ENCODE measurements at places on chromosomes 16 and 17.

DNA sequence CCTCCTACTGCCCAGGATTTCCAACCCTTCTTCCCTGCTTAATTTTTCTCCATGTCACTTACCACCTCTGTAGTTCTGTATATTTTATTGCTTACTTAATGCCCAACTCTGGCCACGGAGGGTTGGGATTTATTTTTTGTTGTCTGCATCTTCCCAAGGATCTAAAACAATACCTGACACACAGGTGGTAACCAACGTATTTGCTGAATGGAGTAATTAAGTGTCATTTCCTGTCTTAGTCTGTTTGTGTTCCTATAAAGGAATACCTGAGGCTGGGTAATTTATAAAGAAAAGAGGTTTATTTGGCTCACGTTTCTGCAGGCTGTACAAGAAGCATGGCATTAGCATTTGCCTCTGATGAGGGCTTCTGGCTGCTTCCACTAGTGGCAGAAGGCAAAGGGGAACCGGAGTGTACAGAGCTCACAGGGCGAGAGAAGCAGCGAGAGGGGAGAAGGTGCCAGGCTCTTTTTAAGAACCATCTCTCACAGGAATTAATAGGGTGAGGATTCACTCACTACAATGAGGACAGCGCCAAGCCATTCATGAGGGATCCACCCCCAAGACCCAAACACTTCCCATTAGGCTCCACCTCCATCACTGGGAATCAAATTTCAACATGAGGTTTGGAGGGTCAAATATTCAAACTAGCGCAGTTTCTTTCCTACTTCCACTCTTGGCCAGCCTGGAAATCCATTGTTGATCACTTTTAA, 44.8 kb downstream of the ERN1 start:
- DNase-seq, result no peak

DNA sequence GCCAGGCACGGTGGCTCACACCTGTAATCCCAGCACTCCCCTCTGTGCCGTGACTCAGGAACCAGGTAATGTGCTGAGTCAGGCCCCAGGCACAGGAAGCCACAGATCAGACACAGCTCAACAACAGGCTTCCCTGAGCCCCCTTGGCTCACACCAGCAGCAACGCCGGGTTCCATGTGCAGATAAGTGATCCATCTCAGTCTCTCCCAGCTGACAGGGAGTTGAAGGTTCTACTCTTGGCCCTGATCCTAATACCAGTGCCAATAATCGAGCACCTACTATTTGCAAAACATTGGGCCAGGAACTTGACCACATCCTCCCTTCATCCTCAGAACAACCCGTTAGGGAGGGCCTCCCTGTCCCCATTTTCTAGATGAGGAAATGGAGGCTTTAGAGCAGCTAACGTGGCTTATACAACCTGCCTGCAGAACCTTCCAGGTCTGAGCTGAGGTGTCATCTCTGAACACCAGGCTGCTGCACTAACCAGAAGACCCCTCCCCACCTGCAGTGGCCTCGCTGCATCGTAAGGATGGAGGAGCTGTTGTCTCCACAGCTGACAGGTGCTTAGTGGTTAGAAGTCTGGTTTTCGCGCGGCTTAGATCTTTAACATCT, 64.8 kb upstream of the AMZ2 start:
- DNase-seq, result peak; percentile 71

GRCh38 chr17:20156196-20157000, 147.2 kb downstream of the SPECC1 start:
- DNase-seq, result no peak

- peak; percentile 46 for DNase-seq
Measured at GRCh38 chr17:80970044-80970761, 21.4 kb upstream of the CHMP6 start.

- DNase-seq, result no peak
Measured at GRCh38 chr17:77873500-77874302, 84.8 kb upstream of the TNRC6C start.

DNA sequence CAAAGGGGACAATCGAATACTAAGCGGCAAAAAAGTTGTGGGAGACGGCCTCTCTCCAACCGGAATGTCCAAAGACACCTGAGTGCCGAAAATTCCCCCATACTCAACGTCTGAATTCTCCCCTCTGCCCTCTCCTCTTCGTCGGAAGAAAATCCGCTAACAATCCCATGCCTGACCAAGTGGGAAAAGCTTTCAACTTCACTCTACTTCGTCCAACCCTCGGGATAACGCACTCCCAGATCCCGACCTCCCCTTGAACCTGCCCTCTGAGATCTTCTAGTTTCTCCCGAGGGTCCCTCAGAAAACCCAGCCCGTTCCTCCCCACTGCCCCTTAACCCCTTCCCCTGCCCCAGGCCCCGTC, 961 bp downstream of the AMFR start:
- no peak for DNase-seq

DNA sequence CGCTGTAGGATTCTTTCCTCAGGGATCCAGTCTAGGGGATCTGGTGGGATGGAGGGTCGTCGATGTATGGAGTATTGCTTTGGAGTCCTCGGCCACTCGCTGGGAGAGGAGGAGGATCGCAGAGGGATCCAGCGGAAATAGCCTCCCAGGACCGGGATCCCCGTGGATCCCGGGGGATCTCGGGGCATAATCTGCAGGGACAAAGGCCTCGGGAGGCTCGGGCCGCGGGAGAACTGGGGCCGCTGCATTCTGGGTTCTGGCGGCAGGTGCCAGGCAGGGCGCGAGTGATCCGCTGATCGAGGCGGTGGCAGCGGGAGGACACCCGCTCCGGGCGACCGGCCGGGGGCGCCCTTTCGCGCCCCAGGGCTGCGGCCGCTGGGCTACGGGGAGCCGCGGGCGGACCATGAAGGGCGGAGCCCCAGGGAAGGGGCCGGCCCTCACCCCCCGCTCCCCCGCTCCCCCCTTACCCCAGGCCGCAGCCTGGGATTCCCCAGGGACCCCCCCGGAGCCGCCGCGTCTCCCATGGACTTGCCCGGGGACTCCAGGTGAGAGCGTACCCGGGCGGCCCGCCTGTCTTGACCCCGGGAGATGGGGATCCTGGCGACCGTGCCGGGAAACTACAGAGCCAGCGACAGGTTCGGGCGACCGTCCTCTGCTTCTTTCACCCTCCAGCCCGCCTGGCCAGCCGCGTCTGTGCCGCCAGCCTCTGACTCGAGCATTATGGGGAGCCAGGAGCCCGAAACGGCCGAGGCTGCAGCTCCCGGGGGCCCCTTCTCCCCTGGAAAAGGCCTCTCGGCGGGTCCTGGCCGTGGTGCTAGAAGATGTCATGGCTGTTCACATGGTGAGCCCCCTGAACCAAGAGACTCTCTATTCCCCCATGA, 604 bp downstream of the PRR14 start:
- DNase-seq, result peak; percentile 75

GRCh38 chr17:70059071-70059470, 16.0 kb upstream of the KCNJ16 start:
- no peak for DNase-seq

DNA sequence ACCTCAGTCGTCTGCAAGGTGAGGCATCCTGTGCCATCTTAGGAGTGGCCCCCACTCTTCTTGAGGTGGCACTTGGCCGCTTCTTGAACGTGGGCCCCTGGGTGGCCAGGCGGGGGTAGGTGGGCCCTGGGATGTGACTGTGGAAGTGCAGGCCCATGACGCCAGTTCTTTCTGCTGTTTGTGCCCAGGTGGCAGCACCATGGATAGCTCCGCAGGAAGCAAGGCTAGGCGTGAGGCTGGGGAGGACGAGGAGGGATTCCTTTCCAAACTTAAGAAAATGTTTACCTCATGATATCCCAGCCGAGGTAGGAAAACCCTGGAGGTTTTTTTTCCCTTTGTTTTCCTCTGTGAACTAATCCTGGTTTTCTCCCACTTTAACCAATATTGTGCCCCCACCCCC, 19.8 kb downstream of the NMRAL1 start:
- DNase-seq, result no peak

- no peak for DNase-seq
Measured at GRCh38 chr17:34399725-34400124, 36.7 kb upstream of the CCL1 start.

DNA sequence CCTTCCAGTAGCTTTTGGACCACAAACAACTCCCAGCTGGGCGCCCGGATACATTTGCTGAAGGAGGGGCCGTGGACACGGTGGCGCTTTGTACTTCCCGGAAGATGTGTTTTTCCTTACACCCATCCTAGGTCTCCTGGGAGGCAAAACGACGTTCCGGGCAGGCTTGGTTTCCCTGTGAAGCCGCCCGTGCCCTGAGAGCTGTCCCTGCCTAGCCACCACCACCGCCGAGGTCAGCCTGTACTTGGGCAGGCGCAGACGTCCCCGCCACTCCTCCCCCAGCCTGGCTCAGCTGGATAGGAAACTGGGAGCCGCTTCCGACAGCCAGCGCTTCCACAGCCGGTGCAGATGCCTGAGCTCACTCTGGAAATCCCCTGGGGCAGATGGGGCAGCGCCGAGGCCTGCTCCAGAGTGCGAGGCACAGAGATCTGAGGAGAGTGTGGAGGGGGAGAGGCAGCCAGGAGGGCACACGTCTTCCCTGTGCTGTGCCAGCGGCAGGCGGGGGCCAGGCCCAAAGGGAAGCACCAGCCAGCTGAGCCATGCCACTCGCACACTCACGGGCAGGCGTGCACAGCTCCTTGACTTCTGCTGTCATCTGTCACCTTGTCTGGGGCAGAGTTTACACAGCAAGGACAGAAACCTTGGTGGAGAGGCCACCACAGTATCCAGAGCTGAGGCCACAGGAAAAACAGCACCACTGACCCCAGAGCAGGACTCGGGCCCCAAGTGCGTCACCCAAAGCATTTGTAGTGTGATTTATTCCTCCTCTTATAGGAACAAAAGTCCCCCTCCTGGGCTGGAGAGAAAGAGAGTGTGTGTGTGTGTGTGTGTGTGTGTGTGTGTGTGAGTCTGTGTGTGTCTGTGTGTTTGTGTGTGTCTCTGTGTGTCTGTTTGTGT, 3.0 kb downstream of the RHBDF2 start:
- no peak for DNase-seq

DNA sequence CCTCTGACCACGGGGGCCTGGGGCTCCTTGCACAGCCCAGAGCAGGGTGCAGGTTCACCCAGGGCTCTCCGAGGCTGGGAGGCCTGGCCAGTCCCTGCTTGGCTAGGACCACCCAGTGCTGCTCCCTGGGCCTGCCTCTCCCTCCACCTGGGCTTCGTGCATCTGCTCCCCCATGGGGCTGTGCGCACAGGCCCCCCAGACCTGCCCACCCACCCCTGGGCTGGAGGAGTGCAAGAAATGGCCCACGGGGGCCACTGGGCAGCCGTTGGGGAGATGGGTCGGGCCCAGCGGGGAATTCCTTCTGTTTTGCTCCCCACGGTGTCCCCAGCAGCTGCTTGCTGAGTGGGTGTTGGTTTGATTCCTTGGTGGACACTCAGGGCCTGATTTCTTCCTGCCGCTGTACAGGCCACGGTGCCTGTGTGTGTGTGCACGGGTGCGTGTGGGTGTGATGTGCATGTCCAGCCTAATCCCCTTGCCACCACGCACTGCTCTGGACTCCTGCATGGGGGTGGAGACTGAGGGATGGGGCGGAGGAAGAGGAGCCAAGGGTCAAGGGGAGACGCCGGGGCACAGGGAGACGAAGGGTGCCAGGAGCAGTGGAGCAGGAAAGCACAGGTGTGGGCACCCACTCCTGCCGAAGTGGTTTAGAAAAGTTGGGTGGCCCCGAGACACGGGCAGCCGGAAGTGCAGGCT, 8.5 kb downstream of the PRSS27 start:
- DNase-seq, result no peak

- no peak for DNase-seq
Measured at GRCh38 chr17:31391496-31391949, at the start of gene RAB11FIP4. Gene RAB11FIP4, plus strand, starts transcription at chr17:31391675. Its CDS starts 178 bp downstream, at chr17:31391853.

Data from activated CD4-positive, alpha-beta T cell treated with anti-CD3 and anti-CD28 coated beads for 4 hours (primary cell).